Retinal pigment epithelial cell (primary cell): ENCODE measurements at places on chromosomes 2 and 18.

GRCh38 chr2:97796465-97797126 is 83.2 kb downstream of the ZAP70 start:
- no peak for DNase-seq

DNA sequence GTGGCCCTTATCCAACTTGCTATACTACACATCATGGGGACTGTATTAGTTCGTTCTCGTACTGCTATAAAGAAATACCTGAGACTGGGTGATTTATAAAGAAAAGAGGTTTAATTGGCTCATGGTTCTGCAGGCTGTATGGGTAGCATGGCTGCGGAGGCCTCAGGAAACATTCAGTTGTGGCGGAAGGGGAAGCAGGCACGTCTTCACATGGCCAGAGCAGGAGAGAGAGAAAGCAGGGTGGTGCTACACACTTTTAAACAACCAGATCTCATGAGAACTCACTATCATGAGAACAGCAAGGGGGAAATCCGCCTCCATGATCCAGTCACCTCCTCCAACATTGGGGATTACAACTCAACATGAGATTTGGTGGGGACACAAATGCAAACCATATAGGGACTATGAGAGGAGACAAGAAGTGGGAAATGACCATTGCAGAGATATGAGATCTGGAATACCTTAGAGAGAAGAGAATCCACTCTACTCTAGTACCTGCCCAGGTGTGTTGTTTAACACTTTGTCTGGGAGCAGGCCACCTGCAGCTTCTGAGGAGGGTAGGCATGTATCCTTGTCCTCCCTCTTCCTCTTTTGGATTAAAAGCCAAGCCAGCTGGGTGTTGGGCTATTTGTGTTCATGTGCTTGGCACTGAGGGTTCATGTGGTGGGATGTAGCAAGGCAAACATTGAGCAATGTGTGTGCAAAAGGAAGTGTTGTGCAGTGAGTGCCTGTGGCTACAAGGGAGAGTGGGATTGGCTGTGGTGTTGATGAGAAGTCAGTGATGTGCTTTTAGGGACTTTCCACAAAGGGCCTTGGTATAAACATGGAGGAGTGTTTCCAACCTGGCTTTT is 22.8 kb downstream of the TTLL4 start:
- no peak for DNase-seq

- DNase-seq = peak; percentile 6
Measured at GRCh38 chr2:190023860-190024259, 38.7 kb downstream of the MSTN start.

DNA sequence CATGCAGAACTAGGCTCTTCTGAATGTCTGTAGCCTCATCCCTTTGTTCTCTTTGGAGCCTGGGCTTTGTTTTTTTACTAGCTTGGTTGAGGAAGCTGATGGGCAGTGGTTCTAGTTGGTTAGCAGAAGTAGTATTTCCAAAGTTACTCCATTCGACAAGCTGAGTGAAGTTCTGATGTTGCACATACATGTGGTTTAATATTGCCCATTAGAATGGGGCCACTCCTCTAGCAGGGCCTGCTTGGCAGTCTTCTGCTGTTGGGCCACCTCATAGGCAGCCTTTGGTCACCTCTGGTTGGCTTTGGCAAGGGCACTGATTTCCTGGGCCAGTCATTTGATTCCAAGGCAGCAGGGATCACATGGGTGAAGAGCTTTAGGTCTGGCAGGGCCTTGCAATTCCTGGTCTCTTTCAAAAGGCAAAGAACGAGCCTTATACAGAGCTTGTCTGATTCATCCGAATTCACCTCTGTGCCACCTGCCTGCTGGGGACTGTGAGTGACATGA is 2.5 kb downstream of the RPIA start:
- no peak for DNase-seq

DNA sequence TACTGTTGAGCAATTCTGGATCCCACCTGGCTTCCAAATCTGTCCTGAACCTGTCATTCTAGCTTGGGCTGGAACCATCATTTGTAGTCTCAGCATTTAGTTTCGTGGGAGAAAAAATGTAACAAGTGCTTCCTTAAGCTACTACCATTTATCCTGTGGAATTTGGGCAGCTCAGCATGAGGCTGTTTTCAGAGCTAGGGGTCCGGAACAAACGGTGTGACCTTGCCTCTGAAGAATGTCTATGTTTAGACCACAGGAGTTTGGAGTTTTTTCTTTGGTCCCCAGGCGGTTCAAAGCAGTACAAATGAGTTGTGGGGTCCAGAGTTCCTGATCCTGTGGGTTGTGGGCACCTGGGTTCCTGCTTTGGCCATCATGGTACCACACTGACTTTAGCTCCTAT is 59.1 kb upstream of the TMEM178A start:
- DNase-seq = no peak

GRCh38 chr18:51054764-51055163 is 24.8 kb downstream of the SMAD4 start:
- DNase-seq = no peak

- DNase-seq = peak; percentile 83
Measured at GRCh38 chr2:216713691-216714336, 18.5 kb upstream of the IGFBP5 start.

DNA sequence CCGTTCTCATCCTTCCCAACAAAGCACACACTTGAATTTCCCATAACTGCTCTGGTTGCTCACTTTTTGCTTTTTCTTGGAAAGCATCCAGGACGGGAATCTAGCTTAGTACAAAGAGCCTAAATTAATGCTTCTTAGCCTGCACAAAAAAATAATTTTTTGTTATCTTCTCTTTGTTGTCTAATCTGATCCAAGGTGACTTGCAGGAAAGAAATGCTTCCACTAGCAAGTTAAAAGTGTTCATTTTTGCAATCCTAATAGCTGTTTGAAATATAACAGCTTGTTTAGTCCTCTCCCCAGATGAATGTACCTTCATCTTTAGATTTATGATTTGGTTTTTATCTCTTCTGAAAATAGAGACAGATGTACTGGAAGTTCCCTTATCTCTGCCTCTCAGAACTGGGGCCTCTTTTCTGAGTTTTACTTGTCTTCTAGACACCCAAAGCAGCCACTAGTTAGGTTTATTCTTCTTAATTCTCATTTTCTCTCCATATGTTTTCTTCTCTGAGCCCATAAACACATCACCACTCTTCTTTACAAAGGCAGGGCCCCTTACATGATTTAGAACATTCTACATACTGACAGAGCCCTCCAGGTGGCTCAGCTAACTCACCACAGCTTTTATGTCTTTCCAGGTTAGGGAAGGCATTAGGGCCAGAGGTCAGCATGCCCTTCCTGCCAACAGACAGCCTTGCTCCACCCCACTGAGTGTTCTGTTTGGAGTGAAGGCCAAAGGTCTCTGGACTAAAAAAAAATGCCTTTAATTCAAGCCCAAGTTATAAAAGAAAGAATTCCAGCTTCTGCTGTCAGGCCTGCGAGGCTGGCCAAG is 74.7 kb upstream of the MAP4K3 start:
- DNase-seq = no peak

- DNase-seq = no peak
Measured at GRCh38 chr2:138228101-138228500, 263.8 kb downstream of the HNMT start.

DNA sequence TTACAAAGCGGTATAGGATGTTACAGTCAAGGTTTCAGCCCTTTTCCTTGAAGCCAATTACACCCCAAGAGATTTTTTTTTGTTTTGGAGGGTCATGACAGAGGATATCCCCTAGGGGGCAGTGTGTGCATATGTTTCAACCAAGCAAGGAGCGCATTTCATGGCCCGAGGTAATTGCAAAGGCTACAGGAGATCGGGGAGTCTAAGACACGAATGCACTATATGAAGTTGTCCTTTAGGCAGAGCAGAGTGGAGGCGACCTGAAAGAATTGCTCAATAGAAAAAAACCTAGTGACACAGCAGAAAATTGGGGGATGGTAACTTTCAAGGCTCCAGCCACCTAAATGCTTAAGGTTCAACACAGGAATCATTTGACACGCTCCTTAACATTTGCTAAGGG is 219.8 kb upstream of the PARD3B start:
- peak; percentile 75 for DNase-seq

DNA sequence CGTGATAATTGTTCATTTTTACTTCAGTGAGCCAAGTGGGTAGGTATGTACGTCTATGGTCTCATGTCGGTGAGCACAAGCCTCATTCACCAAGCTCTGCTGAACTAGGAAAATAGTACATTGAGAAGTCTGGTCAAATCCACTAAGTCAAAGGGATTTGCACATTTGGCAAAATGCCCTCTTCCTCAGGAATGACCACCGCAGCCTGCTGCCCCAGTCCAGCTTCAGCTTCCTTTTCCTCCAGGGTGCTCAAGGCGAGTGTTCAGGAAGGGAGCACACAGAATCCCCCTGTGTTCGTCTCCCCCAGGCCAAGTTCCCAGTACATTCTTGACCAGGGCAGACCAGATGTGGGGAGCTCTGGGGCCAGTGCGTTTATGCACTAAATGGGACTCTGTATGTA is 23.0 kb downstream of the TCF7L1 start:
- peak; percentile 94 for DNase-seq

DNA sequence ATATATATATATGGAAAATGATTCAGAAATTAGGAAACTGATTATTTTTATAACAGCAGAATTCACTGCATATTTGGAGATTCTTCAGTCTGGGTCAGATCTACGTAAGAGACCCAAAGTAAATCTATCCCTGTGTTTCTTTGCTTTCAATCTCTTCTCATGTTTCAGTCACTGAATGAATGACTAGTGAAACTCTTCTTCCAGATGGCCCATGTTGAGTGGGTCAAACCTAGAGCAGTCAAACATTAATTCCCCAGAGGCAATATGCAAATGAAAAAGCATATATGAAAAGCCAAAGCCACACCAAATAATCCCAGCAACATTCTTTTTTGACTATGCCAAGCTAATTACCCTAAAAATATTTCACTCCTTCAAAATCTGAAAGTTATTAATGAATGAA is 317.3 kb downstream of the RBM43 start:
- DNase-seq = no peak

DNA sequence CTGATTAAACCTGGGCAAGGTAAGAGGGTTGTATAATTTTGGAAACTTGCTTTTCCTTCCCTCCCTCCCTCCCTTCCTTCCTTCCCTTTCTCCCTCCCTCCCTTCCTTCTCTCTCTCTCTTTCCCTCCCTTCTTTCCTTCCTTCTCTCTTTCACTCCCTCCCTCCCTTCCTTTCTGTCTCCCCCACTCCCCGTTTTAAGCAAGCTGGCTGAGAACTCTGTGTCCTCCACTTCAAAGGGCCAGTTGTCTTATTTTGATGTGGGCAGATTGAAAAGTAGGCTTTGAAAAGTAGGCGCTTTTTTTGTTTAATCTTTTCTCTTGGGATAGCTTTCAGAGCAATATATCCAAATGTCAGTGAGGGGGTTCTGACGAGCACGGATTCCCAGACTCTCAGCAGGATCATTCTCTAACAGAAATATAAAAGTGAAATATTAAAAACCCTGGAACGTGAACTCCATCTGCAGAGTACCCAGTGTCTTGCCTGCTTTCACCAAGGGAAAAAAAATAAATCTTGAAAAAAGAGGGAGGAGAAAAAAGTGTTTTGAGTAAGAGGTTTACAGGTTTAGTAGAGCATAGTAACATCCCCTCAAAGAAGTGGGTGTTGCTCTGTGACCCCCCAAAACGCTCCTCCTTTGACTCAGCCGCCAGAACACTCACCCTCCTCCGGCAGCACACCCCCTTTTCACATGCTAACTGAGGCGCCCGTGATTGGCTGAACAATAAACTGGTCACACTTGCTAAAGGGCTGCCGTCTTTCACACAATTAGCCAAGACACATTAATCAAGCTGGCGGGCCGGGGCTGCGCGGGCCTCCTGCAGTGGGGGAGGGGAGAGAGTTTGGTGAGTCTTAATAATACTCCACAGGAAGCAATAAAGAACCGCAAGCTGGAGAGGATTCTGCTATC is 52.2 kb downstream of the CDK15 start:
- no peak for DNase-seq

GRCh38 chr2:96501471-96501874 is 3.7 kb downstream of the NEURL3 start:
- no peak for DNase-seq

DNA sequence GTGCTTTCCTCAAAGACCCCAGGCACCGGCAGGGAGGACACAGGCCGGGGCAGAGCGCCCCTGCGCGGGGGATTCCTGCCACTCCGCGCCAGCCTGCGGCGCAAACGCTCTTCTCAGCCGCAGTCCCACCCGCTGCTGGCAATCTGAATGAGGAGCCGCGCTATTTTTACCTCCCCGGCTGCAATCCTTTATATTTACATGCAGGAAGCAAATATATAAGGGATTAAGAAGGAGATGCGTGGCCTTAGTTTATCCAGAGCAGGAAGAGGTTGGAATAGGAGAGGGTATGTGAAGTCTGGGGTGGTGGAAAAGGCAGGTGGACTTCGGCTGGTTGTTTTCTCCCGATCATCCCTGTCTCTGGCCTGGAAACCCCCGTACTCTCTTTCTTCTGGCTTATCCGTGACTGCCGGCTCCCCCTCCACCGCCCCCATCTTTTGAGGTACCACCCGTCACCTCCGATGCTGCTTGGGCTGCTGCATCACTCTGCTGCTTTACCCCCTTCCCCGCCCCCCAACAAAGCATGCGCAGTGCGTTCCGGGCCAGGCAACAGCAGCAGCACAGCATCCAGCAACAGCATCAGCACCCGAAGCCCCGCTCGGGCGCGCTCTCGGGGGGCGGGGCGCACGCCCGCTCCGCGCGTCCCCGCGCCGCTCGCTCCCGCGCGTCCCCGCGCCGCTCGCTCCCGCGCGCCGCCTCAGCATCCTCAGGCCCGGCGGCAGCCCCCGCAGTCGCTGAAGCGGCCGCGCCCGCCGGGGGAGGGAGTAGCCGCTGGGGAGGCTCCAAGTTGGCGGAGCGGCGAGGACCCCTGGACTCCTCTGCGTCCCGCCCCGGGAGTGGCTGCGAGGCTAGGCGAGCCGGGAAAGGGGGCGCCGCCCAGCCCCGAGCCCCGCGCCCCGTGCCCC is at the start of gene ADAM23:
ADAM23 (plus strand) TSS at position 700 of the 902 bp plus-strand sequence. CDS start 335 bp downstream, outside the sequence.
- no peak for DNase-seq

- DNase-seq = no peak
Measured at GRCh38 chr2:67833632-67834031, 229.2 kb downstream of the C1D start.

GRCh38 chr2:222404151-222404905 is 20.0 kb upstream of the SGPP2 start:
- DNase-seq = peak; percentile 6

GRCh38 chr2:128685841-128686496 is 367.3 kb upstream of the HS6ST1 start:
- DNase-seq = no peak

DNA sequence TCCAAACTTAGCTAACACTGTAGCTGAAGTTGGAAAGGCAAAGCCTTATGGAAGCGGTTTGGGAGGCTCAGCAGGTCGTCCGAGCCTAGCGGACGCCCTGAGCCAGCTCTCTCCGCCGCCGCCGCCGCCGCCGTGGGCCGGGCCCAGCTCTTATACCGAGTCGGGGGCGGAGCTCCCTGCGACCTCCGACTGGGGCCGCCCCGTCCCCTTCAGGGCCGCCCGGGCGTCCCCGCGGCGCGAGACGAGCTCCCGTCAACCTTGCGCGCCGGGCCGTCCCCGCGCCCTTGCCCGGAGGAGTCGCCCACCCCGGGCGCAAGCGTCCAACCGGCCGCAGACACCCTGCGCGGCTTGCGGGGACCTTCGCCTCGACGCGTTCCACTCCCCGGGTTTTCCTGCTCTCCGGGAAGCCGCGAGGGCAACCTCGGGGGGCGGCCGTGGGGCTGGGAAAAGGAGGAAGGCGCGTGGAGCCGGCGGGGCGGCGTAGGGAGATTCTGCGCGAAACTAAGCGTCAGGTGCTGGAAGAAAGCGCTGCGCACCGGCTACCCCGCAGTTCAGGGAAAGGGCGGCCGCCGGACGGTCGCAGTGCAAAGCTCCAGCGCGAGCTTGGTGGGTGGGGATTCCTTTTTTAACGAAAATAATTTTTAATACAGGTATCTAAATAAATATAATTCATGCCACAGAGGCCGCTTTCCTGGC is at the start of gene SLC40A1:
SLC40A1 (minus strand) TSS at position 129 of the 696 bp plus-strand sequence. CDS start 326 bp downstream, outside the sequence.
- DNase-seq = no peak

- no peak for DNase-seq
Measured at GRCh38 chr2:158718851-158719250, 76.3 kb upstream of the DAPL1 start.
